ENCODE measurements at places on chromosomes 4 and X. TPM values are rescaled to one million over a fixed set of nuclear protein-coding genes. Genes with fewer than 3 reads are reported as not detected.

The TAF7L gene
- not detected for total RNA-seq

The RBMX2 gene
- 11.7 TPM for total RNA-seq

The BBS12 gene
- 1.9 TPM for total RNA-seq

The CFAP47 gene
- total RNA-seq = not detected

The DNAAF6 gene
- total RNA-seq = not detected

The ZFP92 gene
- total RNA-seq = 0.29 TPM

The SLC9B2 gene
- total RNA-seq = 2.9 TPM

The NOX1 gene
- 84.6 TPM for total RNA-seq

The SLC6A8 gene
- total RNA-seq = 435 TPM

GRCh38 chr4:29310252-29310651 lies 1409.9 kb upstream of the PCDH7 start:
- no peaks in the 10 kb centered on the region for H3K27me3 ChIP-seq
- H3K36me3 ChIP-seq = no peaks in the 10 kb centered on the region
- no peak overlapping the region for H3K4me3 ChIP-seq
- no peak for DNase-seq
- H3K27ac ChIP-seq = no peak overlapping the region

- H3K27ac ChIP-seq = no peak overlapping the region
- H3K36me3 ChIP-seq = no peaks in the 10 kb centered on the region
- H3K4me3 ChIP-seq = no peak overlapping the region
- no peaks in the 10 kb centered on the region for H3K27me3 ChIP-seq
- H3K4me1 ChIP-seq = no peaks in the 10 kb centered on the region
Measured at GRCh38 chr4:189046642-189047041, 894.0 kb upstream of the FRG1 start.

GRCh38 chr4:153612878-153613277 lies 71.2 kb upstream of the TLR2 start:
- no peak overlapping the region for H3K4me3 ChIP-seq
- no peaks in the 10 kb centered on the region for H3K4me1 ChIP-seq
- no peak overlapping the region for H3K27ac ChIP-seq
- no peaks in the 10 kb centered on the region for H3K36me3 ChIP-seq

GRCh38 chrX:93868289-93868965 lies 194.4 kb downstream of the FAM133A start:
- H3K4me3 ChIP-seq = no peak overlapping the region
- H3K27me3 ChIP-seq = peaks cover 4% of the 10 kb centered on the region
- DNase-seq = no peak
- no peak overlapping the region for H3K27ac ChIP-seq

- H3K36me3 ChIP-seq = no peaks in the 10 kb centered on the region
- no peaks in the 10 kb centered on the region for H3K4me1 ChIP-seq
- peak; percentile 73 for DNase-seq
- H3K27ac ChIP-seq = no peak overlapping the region
Measured at GRCh38 chr4:146095091-146095690, 80.3 kb upstream of the LSM6 start.

DNA sequence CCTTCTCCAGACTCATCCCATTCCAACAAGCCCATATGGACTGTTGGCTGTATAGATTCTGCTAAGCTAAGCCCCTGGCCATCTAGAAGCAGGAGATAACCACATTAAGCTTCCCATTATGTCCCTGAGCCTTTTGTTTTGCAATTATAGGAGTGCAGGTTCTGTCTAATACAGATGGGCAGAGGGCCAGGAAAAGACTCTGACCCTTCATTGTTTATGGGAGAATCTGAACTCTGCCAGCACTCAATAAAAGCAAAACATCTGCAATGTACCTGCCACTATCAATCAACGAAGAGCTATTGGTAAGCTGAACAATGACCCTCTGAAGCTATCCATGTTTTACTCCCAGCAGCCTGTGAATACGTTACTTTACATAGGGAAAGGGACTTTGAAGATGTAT lies 207.3 kb upstream of the CLNK start:
- H3K4me3 ChIP-seq = no peak overlapping the region
- DNase-seq = no peak
- no peaks in the 10 kb centered on the region for H3K36me3 ChIP-seq
- no peak overlapping the region for H3K27ac ChIP-seq
- no peaks in the 10 kb centered on the region for H3K4me1 ChIP-seq

DNA sequence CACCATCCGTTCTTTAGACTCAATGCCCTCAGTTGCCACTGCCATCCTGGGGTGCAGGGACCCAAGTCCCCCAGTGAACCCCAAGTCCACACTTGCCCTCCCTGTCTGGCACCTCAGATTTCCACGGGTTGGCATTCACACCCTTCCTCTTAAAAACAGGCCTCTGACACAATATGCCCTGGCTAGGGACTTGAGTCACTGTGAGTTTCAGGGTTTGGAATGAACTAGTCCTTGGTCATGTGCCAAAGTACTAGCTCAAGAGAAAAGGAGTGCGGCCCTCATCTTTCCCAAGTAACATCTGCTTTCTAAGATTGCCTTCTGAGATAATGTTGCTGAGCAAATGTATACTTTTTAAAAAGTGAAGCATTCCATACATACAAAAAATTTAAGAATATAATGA lies 134.0 kb downstream of the MID1 start:
- DNase-seq = no peak
- no peaks in the 10 kb centered on the region for H3K36me3 ChIP-seq
- H3K4me3 ChIP-seq = no peak overlapping the region
- no peaks in the 10 kb centered on the region for H3K27me3 ChIP-seq
- H3K4me1 ChIP-seq = no peaks in the 10 kb centered on the region

DNA sequence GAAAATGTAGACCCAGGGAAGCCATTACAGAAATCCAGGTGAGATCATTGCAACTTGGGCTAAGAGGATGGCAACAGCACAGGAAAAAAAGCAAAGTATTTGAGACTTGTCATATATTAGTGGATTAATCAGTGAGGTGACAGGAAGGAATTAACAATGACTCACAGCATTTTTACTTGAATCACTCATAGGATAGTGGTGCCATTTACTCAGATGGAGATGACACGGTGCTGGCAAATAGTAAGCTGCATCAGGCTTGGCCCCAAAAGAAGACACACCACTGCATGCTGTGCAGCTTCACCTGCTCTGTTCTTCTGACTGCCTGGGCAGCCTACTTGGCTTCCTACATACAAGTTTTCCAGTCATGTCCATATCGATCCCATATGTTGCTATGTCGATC lies 144.8 kb downstream of the FRYL start:
- no peak overlapping the region for H3K4me3 ChIP-seq

DNA sequence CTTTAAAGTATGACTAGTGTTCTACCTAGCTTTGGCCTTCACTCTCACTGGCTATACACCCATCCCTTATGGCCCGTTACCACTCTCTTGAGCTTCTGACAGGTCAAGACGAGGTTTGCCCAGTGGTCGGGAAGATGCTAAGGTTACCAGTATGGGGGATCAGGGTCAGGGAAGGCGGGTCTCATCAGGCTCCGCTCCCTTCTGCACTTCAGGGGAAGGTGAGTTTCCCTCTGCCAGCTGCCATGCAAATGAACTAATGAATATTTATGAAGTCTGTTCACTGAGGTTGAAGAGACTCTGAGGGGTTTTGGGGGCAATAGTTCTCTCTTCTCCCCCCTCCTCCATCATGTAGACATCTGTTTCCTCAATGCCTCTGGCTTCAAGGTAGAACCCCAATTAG lies 6.6 kb downstream of the EFNB1 start:
- DNase-seq = peak; percentile 10
- H3K27ac ChIP-seq = no peak overlapping the region
- H3K36me3 ChIP-seq = no peaks in the 10 kb centered on the region
- no peaks in the 10 kb centered on the region for H3K4me1 ChIP-seq

DNA sequence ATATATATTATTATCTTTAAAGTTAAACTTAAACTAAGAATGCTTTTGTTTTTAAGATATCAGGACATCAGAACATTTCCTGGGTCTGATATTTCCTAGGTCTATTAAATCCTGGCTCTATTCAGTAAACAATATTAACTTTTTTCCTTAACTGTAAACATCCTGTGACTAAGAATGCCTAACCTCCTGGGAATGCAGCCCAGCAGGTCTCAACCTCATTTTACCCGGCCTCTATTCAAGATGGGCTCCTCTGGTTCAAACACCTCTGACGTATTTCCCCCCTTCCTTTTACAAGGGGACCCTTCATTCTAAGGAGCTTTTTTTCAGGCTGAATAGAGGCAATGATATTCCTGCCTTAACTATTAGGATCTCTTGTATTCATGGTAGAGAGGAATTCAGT lies 35.8 kb upstream of the DYNLT3 start:
- no peak overlapping the region for H3K4me3 ChIP-seq
- no peak overlapping the region for H3K27ac ChIP-seq
- no peak for DNase-seq
- H3K27me3 ChIP-seq = no peaks in the 10 kb centered on the region
- H3K36me3 ChIP-seq = no peaks in the 10 kb centered on the region

GRCh38 chr4:27685091-27685490 lies 824.5 kb downstream of the STIM2 start:
- no peak overlapping the region for H3K27ac ChIP-seq
- H3K27me3 ChIP-seq = no peaks in the 10 kb centered on the region
